Putamen (tissue), 1 donor: ENCODE measurements at places on chromosomes 13 and 19.

DNA sequence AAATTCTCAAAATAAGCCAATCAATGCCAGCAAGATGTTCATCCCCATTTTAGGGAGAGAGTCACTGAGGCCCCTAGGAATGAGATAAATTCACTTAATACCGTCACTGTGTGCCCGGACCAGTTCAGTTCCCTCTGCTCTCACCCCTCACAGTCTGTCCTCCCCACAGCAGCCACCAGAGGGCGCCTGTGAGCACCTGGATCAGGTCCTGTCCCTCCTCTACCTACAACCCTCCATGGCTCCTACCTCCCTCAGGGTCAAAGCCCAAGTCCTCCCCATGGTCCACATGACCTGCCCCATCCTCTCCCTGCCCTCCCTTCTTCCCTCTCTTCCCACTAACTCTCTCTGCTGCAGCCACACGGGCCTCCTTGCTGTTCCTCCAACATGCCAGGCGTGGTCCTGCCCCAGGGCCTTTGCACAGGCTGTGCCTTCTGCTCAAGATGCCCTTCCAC lies 42.0 kb upstream of the NFIC start:
- no peak for DNase-seq

- no peak for DNase-seq
Measured at GRCh38 chr13:84470528-84470927, 588.3 kb upstream of the SLITRK1 start.

DNA sequence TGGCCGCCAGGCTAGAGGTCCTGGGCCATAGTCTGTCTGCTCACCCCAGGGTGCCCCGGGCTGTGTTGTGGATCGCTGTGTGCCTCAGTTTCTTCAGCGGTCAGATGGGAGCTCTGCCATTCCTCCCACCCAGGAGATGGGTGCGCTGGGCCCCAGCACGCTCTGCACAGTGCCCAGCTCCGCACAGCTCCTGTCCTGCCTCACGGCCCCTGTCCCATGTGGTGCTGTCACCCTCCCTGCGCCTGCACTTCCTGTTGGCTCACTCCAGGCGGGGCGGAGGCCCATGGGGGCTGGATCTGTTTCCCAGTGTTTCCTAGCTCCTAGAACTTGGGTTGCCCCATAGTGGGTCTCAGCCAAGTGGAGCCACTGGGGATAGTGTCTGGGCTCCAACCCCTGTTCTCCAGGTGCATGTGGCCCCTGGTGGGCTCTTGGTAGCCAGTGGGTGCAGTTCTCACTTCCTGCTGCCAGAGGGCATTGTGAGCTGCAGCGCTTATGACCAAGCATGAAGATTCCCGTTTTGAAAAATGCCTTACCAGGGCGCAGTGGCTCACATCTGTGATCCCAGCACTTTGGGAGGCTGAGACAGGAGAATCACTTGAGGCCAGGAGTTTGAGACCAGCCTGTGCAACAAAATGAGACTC lies 69.8 kb downstream of the KDM4B start:
- no peak for DNase-seq

DNA sequence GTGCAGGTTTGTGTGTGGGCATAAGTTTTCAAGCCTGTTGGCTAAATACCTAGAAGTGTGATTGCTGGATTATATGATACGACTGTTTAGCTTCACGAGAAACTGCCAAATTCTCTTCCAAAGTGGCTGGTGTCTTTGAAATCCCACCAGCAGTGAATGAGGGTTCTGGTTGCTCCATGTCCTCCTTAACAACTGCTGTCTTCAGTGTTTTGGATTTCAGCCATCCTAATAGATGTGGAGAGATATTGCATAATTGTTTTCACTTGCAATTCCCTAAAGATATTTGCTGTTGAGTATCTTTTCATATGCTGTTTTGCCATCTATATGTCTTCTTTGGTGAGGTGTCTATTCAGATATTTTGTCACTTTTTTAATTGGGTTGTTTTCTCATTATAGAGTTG lies 390.5 kb downstream of the ZNF536 start:
- DNase-seq = no peak

- DNase-seq = no peak
Measured at GRCh38 chr19:35756377-35757230, at the start of gene HSPB6. Gene HSPB6 (minus strand): TSS chr19:35757029. CDS start chr19:35757008, 21 bp downstream.

- no peak for DNase-seq
Measured at GRCh38 chr19:55228015-55228391, 560 bp downstream of the TMEM86B start.

DNA sequence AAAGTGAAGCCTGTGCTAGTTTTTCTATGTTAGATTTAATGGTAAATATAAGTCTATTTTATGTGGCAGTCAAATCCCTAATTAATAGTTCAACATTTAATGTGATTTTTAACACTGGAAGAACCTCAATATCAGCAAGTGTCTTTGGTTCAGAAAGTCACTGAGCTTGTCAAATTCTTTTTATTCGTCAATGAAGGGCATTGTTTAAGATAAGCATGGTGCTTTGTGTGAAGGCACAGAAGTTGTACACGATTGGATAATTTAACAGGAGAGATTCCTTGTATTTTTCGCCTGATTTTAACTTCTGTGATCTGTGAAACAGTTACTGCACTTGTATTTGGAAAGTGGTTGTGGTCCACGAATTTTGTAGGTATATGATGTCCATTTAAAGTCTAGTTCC lies 30.2 kb upstream of the RB1 start:
- no peak for DNase-seq
